Bone marrow (tissue), 2 donors: ENCODE measurements at places on chromosomes 1 and 21.

GRCh38 chr1:1313500-1314236, 5.3 kb downstream of the PUSL1 start:
- no peak for DNase-seq

GRCh38 chr1:36224537-36225282, 467 bp downstream of the THRAP3 start:
- peak; percentile 89 for DNase-seq

- no peak for DNase-seq
Measured at GRCh38 chr1:171581766-171582165, 40.3 kb upstream of the MYOCOS start.

DNA sequence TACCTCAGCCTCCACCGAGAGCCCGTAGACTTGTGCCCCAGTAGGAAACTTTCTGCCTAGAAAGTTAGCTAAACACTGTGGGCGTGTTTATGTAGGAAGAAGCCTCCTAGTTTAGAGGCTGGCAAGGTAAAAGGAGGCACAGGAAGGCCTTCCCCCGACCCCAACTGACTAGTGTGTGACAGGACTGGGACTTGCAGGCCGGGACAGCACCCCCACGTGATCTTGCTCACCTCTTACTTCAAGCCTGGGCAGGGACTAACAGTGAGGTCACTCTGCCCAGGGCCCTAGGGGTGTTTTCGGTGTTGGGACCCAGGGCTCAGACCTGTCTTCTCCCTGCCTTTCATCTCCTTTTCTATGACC, 392 bp upstream of the TAGLN2 start:
- DNase-seq: no peak

- DNase-seq: no peak
Measured at GRCh38 chr1:161688946-161689345, 18.1 kb upstream of the FCRLA start.

- peak; percentile 27 for DNase-seq
Measured at GRCh38 chr1:12150456-12151200, 16.2 kb upstream of the TNFRSF1B start.

- no peak for DNase-seq
Measured at GRCh38 chr1:60044881-60045280, 28.7 kb downstream of the C1orf87 start.

GRCh38 chr1:234656944-234657654, 47.1 kb upstream of the IRF2BP2 start:
- peak; percentile 31 for DNase-seq

DNA sequence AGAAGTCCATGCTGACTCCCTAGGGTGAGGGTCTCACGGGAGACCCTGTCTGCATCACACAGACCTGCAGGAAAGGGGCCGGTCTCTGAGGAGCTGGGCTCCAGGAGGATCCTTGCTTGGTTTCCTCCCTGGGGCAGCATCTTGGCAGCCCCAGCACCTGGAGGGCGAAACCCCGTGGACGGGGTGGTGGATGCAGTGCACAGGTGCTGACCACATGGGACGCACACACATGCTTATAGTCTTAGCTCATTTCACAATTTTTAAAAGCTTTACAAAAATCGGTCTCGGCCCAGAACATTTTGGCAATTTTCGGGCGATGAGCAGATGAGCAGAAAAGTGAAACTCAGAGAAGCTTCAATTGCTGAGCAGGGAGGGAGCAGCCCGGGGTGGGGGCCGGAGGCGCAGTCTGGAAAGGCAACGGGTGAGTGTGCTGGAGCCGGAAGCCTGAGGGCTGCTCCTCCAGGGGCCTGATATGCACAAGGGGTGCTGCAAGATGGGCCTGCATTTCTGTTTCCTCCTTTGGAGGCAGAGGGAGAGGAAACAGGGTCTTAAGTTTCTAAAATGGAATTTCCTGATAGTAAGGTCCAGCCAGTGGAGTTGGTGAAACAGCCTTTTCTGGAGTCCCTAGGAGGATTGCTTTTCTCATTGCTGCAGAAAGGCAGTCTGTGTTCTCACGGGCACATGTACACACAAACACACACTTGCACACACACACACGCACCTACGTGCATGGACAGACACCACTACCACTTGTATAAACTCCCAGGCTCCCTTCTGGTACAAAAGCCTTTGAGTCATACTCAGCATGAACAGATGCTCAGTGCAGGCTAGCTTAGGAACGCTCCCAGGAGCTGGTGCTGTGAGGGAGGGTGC, 60.6 kb downstream of the SCCPDH start:
- no peak for DNase-seq

DNA sequence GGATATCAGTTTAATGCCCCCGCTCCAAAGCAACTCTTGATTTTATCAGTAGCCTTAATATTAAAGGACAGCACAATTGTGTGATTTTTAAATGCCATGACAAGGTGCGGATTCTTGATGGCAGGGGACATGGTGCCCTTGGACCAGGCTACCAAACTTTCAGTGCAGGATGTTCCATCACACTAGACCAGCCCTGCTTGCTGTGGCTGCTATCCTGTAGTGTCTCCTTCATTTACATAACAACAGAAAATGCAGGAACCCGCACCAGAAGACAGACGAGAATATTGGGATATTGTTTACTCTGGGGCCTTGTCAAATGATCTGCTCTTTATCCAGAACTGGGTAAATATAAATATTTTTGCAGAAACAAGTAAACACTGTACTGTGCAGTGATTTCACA, 229.3 kb upstream of the PKN2 start:
- DNase-seq: no peak

DNA sequence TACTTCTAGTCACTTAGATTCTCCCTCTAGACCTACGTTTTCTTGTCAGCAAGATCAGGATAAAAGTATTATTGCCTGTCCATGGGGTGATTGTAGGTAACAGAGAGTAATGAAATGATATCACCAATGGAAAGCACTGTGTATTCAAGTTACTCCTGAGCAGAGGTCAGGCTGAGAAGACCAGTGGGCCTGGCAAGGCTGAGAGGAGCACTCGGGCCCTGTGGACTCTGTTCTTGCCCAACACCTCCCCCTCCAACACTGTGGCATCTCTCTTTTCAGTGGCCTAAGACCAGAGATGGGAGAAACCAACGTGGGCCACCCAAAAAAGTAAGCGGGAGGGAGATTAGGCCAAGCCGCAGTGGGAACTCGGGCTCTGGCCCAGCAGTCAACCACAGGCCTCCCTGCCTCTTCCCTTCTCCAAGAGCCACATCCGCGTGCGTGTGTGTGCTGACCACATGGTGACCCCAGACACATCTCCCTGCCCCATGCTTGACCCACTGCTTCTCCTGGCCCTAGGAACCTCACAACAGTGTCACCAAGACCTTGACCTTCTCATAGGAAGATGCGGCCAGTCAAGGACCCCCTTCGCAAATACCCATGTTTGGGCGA, 12.3 kb downstream of the RORC start:
- no peak for DNase-seq

DNA sequence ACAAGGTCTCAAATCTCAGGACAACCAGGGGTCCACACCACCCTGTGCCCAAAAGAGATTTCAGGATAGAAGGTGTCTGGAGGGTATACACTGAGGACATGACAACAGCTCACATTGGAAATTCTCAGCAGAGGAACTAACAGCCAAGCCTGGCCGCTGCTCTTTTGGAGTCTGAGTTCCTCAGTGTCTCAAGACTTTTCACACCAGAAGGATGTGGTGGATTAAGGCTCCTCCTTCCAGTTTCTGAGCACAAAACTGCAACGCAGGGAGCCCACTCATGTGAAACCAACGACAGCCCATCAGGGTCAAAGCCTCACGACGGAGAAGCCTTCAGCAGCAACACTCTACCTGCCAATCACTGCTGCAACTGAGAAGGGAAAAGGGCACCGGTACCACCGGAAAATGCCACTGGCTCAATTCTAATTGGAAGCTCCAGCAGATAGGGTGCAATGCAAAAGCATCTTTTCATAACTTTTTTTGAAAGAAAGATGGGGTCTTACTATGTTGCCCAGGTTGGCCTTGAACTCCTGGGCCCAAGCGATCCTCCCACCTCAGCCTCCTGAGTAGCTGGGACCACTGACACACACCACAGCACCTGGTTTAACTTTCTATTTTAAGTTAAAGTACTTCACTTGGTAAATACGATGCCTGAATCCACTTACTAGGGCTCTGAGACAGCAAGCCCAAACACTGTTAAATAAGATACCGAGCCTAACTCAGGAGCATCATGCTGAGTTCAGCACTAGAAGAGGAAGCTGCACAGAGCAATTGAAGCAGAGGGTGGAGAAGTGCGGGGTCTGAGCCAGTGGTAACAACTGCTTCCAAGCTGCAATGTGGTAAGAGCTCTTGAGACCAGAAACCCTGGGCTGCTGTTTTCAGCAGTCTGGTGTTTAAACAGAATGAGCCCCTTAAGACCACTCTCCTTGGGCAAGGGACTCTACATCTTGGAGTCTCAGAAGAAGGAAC, 7.8 kb downstream of the CAPZB start:
- peak; percentile 68 for DNase-seq

DNA sequence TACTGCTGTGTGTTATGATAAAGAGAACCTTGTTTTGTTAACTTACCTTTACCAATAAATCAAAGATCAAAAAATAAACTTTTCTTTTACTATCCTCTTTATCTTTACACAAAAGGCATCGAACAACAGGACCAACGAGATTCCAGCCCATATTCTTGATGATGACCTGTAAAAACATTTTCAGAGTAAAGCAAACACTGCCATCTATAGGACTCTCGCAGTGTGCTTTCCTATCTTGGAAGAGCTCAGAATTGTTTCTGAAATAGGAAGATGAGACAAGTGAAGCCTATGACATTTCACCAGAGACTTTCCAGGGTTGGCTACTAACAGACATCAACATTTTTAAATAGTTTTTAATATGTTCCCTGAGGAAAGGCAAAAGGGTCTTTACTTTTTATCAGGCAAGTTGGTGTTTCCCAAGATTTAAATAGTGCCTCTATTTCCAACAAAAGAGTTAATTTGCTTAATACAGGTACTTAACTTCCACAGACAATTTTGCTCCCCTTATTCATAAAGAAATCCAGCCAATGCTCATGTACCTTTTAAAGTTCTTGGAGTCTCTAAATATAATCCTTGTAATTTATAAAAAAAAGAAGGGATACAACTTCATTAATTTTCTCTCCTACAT, 7.3 kb downstream of the GLMN start:
- DNase-seq: no peak

- no peak for DNase-seq
Measured at GRCh38 chr1:193438312-193438711, 251.9 kb upstream of the B3GALT2 start.

DNA sequence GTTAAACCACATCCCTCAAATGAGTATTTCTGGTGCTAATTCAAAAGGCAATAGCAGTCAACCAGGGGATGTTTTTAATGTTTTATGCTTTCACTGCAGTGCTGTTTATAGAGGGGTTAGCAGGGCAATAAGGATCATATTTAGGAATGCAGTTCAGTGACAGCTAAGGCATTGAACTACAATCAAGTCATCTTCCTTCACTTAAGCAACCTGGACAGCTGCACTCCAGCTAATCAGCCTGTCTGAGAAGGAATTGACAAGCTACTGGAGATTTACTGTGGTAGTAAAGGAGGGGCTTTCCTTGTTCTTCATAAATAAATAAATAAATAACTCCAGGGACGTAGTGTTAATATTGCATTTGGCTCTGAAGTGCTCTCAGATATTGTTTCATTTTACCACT, 93.9 kb downstream of the DAB1 start:
- DNase-seq: no peak

GRCh38 chr1:112304612-112305011, 91.4 kb upstream of the CTTNBP2NL start:
- DNase-seq: no peak

DNA sequence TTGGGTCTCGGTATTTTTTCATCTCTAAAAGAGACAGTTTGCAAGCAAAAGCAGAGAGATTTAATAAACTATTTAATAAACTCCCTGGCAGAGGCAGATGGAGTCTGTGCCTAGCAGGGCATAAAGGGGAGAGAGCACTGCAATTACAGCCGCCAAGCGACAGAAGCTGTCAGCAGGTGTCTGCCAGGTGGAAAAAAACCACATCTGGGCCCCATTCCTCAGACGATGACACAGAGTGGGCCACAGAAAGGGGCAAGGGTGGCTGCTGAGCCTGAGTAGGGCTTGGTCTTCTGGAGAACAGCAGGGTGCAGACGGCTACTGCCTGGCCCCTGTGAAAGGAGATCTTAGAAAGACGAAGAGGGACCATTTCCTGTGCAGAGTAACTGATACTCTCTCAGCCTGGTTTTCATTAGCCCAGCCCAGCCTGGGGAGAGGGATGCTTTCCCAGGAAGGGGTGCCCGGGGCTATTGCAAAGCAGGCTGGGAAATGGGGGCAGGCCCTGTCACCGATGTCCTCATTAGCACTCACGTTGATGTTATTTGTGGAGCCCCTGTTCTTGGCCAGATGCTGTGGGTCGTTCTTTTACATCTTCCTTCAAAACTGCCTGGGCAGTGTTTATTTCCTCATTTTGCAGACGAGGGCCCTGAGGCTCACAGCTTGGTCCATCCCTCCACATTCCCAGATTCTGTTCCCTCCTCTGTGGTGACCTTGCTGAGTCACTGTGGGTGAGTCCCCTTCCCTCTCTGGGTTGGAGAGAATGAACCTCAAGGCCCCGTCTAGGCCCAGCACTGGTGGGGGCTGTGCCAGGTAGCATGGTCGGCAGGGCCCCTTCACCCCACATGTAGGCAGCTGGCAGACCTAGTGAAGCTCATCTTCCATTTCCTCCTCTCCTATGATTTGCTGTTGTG, 472.7 kb downstream of the PTPRU start:
- no peak for DNase-seq

DNA sequence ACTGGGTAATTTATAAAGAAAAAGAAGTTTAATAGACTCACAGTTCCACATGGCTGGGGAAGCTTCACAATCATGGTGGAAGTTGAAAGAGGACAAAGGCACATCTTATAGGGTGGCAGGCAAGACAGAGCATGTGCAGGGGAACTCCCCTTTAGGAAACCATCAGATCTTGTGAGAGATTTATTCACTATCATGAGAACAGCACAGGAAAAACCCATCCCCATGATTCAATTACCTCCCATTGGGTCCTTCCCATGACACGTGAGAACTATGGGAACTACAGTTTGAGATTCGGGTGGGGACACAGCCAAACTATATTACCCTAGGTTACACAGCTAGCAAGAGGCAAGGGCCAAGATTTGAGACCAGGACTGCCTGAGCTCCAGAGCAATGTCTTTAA, 30.4 kb upstream of the SOX13 start:
- no peak for DNase-seq

DNA sequence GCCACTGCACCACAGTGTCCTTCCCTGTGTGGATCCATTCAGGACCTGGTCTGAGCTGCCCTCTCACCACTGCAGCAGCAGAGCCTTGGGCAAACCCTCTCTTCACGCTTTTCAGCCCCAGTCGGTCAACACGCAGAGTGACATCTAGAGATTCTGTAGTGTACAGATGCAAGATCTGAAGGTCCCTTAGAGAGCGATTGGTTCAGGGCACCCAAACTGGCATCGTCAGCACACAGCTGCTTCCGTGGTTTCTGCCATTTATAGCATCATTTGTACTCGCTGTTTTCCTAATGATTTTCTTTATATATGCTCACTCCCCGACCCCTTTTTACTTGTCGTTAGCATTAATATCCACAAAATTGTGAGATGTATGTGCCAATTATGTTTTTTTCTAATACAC, 1.5 kb upstream of the ASCL5 start:
- DNase-seq: no peak

- DNase-seq: no peak
Measured at GRCh38 chr1:110752941-110753725, 78.4 kb upstream of the KCNA3 start.

GRCh38 chr21:33977017-33977720, 61.6 kb upstream of the ATP5PO start:
- no peak for DNase-seq

- DNase-seq: no peak
Measured at GRCh38 chr1:57489358-57490036, 65.6 kb upstream of the DAB1 start.
